A172 (cell line): ENCODE measurements at places on chromosomes 7 and 10.

GRCh38 chr10:30354669-30355068 is 5.6 kb upstream of the MTPAP start:
- no peak for DNase-seq

GRCh38 chr7:48298779-48299178 is 127.5 kb downstream of the ABCA13 start:
- peak; percentile 91 for DNase-seq

GRCh38 chr7:20359341-20359963 is 28.8 kb downstream of the ITGB8 start:
- no peak for DNase-seq

GRCh38 chr7:100221231-100221718 is 1.5 kb downstream of the PVRIG start:
- no peak for DNase-seq

DNA sequence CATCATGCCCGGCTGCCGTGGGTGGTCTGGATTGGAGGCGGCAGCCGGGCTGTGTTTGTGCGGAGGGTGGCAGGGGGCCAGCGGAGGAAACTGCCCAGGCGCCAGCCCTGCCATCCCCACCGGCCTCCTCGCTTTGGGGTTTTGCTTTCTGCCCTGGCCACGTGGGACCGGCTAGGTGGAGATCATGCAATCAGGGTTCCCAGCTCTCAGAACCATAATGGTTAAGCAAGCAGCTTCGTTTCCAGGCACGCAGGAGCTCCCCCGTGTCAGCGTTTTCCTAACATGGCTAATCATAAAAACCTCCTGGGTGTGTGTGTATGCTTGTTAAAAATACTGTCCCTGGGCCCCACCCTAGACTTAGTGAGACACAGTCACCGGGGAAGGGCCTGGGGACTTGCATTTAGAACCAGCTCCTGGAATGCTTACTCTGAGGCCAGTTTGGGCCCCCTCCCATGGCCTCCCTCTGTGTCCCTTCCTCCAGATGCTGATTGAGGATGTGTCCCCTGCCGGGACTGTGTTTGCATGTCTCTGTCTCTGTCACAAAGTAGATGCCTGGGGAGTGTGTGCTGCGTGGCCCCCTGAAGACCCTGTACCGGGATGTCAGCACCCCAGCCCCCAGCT is 119.3 kb downstream of the CUX1 start:
- DNase-seq: no peak

DNA sequence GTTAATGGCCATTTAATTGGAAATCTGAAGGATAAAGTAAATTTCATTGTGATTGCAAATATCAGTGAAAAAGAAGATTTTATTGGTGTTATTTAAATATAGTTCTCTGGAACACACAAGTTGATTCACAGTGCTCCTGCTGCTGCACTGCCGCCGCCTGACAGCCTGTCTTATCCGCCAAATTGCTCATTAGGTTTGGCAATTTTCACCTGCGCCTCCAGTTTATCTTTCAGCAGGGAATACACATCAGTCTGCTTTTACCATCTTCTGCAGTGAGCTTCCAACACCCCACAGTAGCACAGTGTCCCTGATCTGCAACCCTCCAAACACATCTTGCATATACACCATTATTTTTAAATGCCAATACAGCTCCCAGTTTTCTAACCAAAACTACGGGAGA is 308.3 kb downstream of the PARD3 start:
- no peak for DNase-seq

DNA sequence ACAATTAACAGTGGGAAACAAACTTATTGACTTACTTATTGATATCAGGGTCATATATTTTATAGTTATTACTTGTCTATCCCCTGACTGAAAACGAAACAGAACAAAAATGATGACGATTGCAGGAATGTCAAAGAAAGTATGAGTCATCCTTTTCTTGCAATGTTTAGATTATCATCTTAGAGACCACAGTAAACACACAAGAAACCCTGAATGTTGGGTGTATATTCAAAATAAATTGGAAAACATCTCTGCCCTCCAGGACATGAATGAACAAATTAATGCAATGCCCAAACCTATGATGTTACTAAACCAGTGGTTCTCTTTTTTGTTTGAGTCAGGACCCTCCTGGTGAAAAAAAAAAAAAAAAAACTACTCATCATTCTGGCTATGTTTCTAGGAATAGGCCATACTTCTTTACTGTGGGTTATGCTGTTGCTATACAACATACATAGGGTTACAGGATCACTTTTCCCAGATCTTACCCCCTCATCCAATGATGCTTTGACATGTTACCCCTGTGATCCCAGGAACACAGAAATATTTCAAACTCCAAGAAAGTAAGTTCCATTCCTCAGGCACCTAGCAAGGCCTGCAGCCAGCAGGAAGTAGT is 623.4 kb upstream of the IGFBP3 start:
- peak; percentile 75 for DNase-seq

DNA sequence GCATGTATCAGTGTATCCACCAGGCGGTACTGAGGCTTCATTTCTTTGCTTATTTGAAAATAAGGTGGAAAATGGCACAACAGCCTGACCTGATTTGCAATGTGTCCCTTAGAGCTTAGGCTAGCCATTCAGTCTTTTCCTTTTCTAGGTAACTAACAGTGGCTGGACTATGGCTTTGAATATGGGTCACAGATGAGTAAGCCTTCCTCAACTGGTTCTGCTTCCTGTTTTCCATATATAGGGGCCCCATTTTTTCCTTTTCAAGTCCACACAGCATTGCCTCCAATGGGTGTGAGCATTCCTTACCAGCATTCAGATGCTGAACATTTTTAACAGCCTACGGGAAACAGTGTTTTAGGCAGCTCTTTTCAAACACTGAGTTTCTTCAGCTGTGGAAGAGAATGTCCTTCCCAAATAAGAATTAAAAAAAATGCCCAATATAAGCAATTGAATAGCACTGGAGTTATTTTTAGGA is 3.9 kb upstream of the ITGB1 start:
- peak; percentile 82 for DNase-seq

GRCh38 chr7:108395426-108395825 is 60.8 kb downstream of the NRCAM start:
- no peak for DNase-seq
